ENCODE measurements at places on chromosomes 16 and 17. TPM values are rescaled to one million over a fixed set of nuclear protein-coding genes. Genes with fewer than 3 reads are reported as not detected.

DNA sequence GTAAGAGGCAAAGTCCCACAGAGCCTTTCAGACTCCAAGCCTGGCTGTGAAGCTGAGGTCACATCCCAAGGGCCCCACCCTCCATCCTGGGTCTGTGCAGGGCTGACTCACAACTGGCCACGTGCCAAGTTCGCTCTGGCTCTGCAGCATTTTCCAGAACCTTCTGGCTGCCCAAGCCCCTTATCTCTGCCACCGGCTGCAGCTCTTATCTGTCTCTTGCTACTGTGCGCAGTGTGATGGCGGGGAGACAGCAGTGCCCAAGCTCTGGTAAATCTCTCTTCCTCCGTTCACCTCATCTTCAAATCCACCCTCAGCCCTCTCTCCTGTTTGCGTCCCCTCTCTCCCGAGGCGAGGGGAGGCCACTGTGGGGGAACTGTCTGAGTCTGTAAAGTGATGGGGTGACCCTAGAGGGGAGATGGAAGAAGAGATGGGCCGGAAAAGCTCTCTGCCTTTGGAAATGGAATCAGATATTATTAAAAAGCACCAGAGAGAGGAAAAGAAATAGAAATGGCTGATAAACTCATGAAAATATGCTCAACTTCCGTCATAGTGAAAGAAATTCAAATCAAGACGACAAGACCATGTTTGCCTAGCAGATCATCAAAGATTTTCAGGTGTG, 162.7 kb upstream of the CDC42EP4 start:
- no peak for DNase-seq

GRCh38 chr16:68496689-68497088, 42.4 kb upstream of the ZFP90 start:
- no peak for DNase-seq

DNA sequence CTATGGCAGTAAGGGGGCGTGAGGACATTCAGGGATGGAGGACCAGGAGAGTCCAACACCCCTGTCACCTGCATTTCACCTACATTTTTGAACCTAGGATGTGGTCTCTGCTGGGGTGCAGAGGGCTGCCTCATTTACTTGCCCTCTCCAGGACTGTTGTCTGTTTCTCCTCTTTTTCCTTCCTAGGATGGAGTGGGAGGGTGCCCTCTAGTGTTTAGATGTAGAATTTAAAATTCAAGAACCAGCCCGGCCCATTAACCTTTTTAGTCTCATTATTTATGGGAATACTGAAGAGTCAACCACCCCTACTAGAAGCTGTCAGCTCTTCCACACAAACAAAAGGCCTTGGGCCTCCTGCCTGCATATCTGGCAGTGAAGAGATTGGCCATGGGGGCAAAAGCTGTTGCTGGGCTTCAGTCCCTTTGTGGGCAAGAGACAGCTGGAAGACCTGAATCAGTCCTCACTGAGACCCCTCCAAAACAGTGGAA, 2.5 kb upstream of the STARD3 start:
- no peak for DNase-seq

- DNase-seq, result no peak
These were observed 107.8 kb downstream of the CLEC16A start for GRCh38 chr16:11051879-11052808.

GRCh38 chr17:61426482-61427304, 25.5 kb upstream of the TBX4 start:
- no peak for DNase-seq

DNA sequence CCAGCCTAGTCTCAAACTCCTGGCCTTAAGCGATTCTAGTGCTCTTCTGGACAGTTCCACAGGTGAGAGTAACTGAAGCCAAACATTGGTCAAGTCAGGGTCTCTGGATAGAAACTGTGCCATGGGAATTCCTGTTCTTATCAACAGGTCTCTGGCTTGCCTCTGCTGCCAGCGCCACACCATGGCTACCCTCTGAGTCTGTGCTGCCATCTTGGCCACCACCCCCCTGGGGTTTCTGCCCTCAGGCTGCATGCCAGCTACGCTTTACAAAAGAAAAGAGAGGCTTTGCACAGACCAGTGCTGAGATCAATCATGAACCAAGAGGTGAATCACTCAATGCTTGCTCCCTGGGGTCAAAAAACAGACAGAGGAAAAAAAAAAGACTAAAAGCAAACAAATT, 24.4 kb upstream of the CREBBP start:
- DNase-seq, result no peak

- no peak for DNase-seq
These were observed 63.9 kb downstream of the NETO2 start for GRCh38 chr16:47079860-47080259.

GRCh38 chr17:65684631-65685030, 123.2 kb upstream of the AXIN2 start:
- DNase-seq, result no peak

GRCh38 chr17:45246861-45247428, 14.9 kb downstream of the SPATA32 start:
- no peak for DNase-seq

- no peak for DNase-seq
These were observed 50.9 kb downstream of the PECAM1 start for GRCh38 chr17:64339516-64340490.

Gene KCNH4
- 2.5 TPM for total RNA-seq

Gene NFATC2IP
- 40.5 TPM for total RNA-seq

Gene HCRT
- not detected for total RNA-seq

Gene TVP23C
- 40.5 TPM for total RNA-seq

Data from dorsolateral prefrontal cortex (tissue), 122 donors.